NCI-H187 (cell line): ENCODE measurements at places on chromosomes 3 and 15.

GRCh38 chr3:178022599-178022998 is 513.6 kb upstream of the KCNMB2 start:
- DNase-seq = no peak

- DNase-seq = no peak
These were observed 254.4 kb upstream of the ARRDC4 start for GRCh38 chr15:97706059-97706458.

GRCh38 chr15:68431037-68431791 is 749 bp downstream of the ITGA11 start:
- DNase-seq = no peak

DNA sequence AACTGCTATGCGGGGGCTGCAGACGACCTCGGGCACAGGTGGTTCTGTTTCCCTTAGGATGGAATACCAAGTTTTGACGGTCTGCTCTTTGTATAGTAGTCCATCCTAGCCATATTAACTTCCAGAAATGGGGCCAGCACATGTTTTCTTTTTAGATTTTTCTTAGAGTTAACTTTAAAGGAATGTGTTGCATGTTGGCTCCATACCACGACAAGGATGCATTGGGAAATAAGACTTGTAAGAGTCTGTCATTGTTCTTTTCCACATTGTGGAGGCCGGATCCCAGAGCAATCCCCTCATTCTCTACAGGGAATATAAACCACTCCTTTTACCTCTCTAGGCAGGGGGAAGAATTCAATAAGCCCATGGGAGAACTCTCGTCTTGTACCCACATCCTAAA is 87.1 kb upstream of the PLSCR4 start:
- DNase-seq = no peak

- DNase-seq = no peak
These were observed 199.1 kb upstream of the GADL1 start for GRCh38 chr3:31093606-31094005.

DNA sequence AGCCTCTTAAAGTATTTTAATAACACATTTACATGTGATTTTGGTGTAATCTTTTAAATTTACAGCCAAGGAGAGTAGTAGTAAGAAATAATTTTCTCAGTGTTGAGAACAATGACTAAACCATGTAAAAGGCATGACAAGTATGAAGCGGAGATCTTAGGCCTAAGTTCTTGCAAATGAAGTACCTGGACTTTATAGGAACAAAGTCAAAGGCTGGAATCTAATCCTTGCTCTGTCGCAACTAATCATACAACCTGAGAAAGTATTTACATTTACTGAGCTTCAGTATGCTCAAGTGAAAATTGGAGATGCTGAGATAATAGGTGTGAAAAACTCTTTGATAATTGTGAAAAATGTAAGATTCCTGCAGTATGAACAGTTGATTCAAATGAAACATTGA is 86.4 kb upstream of the VGLL3 start:
- no peak for DNase-seq

- no peak for DNase-seq
These were observed 1.6 kb downstream of the NKTR start for GRCh38 chr3:42601896-42602581.

- DNase-seq = no peak
These were observed 396.1 kb downstream of the TUSC7 start for GRCh38 chr3:117105686-117106085.

GRCh38 chr3:189799366-189799765 is 168.2 kb downstream of the TP63 start:
- DNase-seq = no peak

DNA sequence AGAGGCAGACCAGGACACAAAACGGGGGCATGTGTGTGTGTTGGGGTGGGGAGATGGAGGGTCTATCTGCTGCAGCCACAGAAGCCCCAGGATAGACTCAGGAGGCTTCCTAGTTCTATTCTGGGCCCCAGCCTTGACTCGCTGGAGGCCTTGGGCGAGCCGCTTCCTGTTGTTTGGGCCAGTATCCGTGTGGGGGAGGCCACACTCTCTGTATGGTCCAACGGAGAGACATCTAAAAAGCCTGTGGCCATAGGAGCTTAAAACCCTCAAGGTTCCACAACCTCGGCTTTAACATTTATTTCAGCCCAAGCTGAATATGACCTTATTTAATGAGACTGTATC is 32.8 kb downstream of the POC1A start:
- DNase-seq = no peak

GRCh38 chr3:177590826-177591225 is 393.5 kb upstream of the TBL1XR1 start:
- DNase-seq = no peak

DNA sequence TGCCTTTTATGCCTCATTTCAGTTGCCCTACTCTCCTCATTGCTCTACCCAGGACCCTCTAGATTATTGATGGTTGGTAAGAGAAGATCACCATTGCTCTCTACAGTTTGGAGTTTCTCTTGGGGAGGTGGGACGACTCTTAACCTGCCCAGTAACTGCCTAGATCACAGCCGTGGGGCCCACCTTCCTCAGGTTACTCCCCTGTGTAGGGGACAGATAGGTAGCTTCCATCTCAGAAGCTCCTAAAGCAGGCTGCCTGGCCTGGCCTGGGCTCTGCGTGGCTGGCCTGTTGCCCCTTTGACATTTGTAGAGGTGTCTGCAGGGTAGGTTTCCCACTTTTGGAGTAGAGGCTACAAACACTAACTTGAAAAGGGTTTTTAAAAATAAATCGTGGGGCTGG is 42.7 kb downstream of the TRIM71 start:
- no peak for DNase-seq

DNA sequence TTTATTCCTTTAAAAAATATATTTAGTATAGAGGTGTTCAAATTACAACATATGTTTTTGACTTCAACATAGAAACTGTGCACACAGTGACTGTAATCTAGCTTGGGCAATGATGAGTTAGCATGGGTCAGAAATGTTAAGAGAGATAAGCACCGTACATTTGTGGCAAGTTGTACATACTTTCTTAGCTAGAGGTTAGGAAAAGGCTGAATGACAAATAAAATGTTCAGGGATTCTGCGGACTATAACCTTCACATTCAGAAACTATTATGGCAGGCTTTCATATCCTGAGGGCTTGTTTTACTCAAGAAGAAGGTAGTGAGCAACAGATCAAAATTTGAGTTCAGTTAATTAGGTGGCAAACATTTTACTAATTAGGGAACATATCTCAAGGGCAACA is 379.7 kb upstream of the EPHA6 start:
- DNase-seq = no peak

GRCh38 chr3:52246728-52247408 is 1.3 kb downstream of the PPM1M start:
- DNase-seq = no peak

GRCh38 chr3:38826001-38826400 is 10.0 kb upstream of the SCN10A start:
- no peak for DNase-seq

GRCh38 chr15:42084465-42085235 is 9.7 kb downstream of the PLA2G4D start:
- no peak for DNase-seq

DNA sequence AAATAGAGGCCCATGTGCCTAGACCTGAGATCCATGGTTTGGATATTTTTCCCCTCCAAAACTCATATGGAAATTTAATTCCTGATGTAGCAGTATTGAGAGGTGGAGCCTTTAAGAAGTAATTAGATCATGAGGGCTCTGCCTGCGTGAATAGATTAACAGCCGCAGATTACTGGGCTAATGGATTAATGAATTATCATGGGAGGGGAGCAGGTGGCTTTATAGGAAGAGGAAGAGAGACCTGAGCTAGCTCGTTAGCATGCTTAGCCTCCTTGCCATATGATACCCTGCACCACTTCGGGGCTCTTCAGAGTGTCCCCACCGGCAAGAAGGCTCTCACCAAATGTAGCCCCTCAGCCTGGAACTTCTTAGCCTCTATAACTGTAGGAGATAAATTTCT is 15.8 kb downstream of the ARHGEF26 start:
- DNase-seq = no peak

GRCh38 chr3:46146548-46146947 is 61.6 kb downstream of the CCR1 start:
- no peak for DNase-seq

- no peak for DNase-seq
These were observed 8.1 kb downstream of the COMMD2 start for GRCh38 chr3:149744151-149744550.

- DNase-seq = peak; percentile 80
These were observed at the start of gene GPD1L for GRCh38 chr3:32106132-32106928. GPD1L (plus strand) TSS chr3:32106620; CDS start chr3:32106712, 92 bp downstream.

DNA sequence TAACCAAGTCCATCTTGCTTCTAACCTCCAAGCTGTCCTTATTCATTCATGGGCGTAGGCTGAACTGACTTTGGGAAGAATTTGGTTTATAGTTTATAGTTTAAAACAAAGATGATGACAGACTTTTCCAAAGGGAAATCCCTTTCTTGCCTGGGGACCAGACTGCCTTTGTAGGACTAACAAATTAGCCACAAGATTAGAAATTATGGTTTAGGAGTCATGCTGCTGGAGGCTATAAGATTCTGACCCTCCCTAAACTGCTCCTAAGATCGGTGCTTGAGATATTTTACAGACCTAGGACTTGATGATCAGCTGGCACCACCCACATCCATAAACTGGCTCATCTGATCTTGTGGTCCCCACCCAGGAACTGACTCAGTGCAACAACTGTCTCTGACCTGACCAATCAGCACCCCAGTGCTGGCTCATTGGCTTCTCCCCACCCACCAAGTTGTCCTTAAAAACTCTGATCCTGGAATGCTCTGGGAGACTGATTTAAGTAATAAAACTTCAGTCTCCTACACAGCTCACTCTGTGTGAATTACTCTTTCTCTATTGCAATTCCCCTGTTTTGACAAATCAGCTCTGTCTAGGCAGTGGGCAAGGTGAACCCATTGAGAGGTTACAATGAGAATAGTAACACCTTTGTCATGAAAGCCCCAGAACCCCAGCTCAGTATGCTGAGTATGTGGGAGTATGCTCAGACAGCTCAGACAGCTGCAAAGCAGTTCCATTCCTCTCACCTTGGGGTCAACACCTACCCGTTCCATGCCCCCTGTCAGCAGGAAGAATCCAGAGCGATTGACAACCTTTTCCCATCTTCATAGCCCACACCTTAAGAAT is 51.6 kb upstream of the C15orf39 start:
- no peak for DNase-seq

GRCh38 chr3:44685128-44685800 is 27.2 kb upstream of the ZNF502 start:
- DNase-seq = peak; percentile 48

GRCh38 chr3:112048911-112049310 is 14.4 kb downstream of the TMPRSS7 start:
- DNase-seq = no peak

GRCh38 chr3:108334701-108335100 is 38.4 kb downstream of the HHLA2 start:
- no peak for DNase-seq

DNA sequence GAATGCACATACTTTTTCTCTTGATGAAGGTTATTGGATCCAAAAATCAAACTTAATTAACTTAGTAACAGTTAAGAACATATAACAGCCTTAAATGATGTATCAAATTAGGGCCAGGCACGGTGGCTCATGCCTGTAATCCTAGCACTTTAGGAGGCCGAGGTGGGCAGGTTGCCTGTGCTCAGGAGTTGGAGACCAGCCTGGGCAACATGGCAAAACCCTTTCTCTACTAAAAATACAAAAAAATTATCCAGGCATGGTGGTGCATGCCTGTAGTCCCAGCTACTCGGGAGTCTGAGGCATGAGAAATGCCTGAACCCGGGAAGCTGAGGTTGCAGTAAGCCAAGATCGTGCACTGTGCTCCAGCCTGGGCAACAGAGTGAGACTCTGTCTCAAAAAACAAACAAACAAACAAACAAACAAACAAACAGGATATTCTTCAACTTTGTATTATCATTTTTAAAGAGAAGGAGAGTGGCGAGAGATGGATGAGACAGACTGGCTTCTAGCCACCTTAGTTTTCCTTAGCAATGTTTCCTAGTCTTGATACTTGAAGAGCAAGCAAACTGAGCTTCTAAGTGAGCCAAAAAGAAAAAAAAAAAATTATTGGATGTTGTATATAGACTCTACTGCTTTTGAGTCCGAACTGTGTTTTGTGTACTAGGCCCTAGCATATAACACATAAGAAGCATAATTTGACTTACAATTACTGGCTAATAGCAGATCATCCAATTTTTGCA is 13.8 kb downstream of the SPRED1 start:
- DNase-seq = no peak

- DNase-seq = no peak
These were observed 118.0 kb downstream of the TNIK start for GRCh38 chr3:171342200-171342599.

DNA sequence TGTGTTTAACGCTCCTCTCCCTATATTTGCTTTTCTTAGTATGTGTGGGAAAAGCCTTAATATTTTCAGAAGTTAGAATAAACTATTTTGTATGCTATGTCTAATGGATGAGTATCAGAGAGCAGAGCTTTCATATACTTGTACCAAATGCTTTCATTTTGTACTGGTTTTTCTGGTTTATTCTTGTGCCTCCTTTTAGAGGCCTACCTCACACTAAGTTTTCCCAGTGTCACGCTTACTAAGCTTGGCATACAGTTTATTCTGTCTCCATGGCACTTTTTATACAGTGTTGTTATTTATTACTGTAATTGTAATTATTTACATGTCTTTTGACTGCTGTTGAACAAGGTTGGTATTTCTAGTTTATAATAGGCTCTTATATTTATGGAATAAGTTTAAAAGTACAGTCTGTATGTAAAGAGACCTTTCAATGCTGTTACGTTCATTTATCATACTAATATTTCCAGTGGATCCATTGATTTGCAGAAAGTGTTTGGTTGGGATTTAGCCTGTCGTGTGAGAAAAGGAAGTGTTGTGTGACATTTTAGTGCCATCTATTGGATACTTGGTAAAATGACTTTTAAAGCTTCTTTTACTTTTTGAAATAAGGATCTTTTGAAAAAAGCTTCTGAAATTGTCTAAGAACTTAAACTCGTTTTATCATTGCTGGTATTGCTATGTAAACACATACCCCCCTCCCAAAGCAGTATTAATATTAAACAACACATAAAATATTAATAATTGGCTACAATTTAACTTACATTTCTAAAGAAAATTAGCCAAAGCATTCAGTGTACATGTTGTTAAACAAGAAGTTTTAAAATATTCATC is 5.2 kb upstream of the EBLN2 start:
- DNase-seq = no peak

GRCh38 chr15:42691308-42691707 is 45.6 kb downstream of the CDAN1 start:
- DNase-seq = no peak
